HAP-1 (cell line): ENCODE measurements at places on chromosomes 1 and 21.

- no peak for DNase-seq
Observed at GRCh38 chr1:71834601-71835441, 447.5 kb downstream of the NEGR1 start.

DNA sequence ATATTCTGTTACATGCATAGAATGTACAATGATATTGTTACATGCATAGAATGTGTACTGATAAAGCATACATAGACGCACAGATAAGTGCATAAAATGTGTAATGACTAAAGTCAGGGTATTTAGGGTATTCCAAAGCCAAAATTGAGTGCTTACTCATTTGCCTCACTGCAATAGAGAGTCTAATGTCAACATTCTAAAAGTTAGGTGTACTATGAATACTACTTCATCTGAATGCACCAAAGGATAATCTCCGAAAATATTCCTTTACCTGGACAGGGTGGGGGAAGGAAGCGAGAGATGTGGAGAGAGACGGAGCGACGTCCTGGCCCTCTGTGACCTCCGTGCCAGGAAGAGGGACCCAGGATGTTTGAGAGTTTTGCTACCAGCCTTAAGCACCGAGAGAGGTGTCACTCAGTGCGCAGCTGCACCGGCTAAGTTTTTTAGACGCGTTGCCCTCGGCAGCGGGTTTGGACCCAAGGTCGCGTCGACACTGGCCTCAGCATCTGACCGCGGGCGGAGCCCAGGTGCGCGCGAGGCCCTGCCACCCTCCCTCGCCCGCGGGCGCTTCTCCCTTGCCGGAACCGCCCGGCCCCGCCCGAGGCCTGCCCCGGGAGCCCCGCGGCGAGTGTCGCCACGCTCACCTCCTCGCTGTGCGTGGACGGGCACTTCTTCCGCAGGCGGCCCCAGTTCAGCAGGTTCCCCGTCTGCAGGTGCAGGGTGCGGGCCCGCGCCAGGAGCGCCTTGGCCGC lies 660 bp downstream of the GCLM start:
- peak; percentile 32 for DNase-seq

GRCh38 chr1:111253876-111254275 lies 26.4 kb downstream of the CHI3L2 start:
- DNase-seq = no peak

DNA sequence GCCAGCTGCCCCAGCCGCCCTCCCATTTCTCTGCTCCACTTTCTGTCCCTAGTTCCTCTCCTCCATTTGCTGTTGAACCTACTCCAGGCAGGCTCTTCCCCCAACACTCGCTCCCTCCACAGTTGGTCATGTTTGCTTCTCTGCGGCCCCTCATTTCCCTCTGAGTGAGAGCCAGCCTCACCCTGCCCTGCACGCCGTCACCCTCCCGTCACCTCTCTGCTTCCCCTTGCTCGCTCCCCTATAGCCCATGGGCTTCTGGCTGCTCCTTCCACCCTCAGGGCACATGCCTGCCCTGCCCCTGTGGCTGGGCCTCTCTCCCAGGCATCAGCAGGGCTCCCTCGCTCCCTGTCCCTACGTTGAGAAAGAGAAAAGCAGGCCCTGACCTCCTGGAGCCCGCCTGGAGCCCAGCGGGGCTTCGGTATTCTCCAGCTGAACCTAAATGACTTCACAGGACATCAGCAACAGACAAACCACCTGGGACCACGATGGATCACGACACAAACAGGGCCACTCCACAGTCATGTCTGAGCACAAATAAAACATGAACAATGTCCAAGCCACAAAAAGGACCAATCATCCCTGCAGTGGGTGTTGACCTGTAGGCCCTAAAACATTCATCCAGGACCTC lies 13.3 kb upstream of the THEMIS2 start:
- no peak for DNase-seq

DNA sequence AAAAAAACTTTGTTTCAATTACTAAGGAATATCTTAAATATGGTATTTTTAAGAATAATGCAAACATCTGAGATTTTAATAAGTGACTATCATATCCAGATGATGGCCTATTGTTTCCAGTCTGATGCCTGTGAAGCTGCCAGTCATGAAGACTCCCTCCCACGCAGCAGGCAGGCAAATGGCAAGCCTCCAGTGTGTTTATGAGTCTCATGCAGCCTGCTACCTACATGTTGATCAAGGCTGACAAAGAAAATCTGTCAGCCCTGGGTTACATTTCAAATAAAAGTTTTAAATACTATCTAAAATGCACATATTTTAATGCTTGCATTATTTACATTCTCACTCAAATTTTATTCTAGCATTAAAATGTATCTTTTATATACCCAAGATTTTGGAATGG lies 137.6 kb upstream of the RNPC3 start:
- peak; percentile 21 for DNase-seq

DNA sequence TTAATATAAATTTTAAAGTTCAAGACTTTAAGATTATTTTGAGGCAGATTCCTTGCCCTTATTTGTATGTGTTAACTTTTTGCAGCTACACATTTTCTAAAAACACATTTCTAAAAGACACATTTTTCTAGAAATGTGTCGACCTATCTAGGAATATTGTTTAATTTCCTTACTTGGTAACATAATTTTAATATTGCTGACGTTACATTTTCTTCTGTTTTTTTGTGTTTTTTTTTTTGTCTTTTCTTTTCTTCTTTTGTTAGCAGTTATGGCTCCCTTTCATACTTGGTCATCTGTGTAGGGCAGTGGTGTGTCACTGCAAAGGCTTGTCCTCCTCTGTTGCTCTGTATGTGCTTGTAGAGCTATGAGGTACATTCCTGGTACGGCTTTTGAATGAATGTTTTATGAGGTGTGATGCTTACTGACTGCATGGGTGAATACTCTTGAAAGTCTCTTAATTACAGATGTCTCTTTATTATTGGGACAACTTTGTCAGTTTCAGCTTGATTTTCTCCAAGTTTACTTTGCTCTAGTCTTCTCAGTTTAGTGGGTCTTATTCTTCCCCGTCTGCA lies 30.1 kb downstream of the LRRC8D start:
- DNase-seq = no peak

DNA sequence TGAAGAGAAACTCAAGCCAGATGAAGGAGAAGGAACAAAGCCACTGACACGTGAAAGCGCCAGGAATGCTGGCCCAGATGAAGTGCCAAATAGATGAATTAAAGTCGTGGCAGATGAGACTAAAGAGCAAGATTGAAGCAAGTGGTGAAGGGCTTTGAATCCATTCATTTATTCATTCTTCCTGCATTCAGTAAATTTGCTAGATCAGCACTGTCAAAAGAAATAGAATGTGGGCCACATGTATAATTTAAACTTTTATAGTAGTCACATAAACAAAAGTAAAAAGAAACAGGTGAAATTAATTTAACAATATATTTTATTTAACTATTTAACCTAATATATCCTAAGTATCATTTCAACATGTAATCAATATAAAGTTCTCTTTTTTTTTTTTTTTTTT lies 135.6 kb downstream of the ZZZ3 start:
- no peak for DNase-seq

GRCh38 chr21:22575165-22575584 lies 1577.0 kb downstream of the NCAM2 start:
- DNase-seq = peak; percentile 28

GRCh38 chr21:30996728-30997127 lies 41.5 kb downstream of the KRTAP19-8 start:
- no peak for DNase-seq

DNA sequence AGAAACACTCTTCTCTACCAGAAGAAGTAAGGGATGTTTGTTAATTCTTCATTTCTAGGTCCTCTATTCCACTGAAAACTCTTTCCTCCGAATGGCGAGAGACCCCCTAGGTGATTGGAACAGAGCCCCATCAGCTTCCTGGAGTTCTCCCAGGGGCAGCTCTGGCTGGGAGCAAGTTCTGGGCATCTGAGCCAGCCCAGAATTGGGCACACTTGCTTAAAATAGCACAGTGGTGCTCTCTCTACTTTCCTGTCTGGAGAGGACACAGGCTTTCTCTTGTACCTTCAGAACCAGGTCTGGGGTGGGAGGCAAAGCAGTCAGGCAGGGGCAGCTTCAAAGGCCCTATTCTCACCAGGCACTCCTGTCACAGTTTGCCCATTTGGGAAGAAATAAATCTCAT lies 83.2 kb upstream of the CNTN2 start:
- no peak for DNase-seq

DNA sequence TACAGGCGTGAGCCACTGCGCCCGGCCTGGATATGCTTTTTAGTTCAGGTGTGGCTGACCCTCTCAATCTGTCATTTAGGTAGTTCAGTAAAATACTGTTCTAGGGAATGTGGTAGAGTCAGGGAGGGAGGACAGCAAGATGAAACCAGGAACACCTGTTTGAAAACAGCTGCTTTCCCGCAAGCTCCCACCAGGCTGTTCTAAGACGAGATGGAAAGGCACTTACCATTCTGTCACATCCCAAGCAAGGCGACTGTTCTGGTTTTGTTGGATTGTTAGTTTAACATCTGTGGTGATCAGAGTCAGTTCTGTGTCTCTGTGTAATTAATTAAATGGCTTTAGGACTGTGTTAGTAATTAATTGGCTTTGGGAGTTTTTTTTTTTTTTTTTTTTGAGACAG lies 2.9 kb downstream of the CHAF1B start:
- no peak for DNase-seq

DNA sequence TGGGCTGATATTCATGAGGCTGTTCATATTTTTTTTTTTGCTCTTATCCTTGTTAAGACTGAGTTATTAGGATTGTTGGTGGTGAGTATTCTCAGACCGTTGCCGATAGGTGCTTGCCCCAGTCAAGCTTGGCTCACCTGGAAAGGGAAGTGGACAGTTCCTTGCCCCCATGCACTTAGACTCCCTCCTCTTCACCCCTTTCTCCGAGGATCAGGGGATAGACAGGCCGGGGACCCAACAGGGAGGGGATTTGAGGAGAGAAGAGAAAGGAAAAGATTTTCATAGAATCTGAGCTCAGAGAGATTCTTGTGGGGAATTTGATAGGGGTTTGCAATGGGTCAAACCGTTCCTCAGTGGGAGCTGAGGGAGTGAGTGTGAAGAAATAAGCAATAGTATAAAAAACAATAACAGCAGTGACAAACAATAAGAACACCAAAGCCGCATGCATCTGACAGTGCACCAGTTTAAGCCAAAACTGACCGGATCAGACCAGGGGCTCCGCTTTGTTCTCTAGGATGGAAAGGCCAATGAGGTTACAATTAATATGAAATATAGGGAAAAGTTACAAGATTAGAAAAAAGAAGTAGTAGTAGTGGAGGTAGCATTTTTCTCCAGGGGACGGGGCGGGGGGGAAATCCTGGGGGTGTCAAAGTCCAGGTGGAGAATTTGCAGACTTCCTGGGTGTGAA lies 8.9 kb downstream of the PAX7 start:
- DNase-seq = no peak

DNA sequence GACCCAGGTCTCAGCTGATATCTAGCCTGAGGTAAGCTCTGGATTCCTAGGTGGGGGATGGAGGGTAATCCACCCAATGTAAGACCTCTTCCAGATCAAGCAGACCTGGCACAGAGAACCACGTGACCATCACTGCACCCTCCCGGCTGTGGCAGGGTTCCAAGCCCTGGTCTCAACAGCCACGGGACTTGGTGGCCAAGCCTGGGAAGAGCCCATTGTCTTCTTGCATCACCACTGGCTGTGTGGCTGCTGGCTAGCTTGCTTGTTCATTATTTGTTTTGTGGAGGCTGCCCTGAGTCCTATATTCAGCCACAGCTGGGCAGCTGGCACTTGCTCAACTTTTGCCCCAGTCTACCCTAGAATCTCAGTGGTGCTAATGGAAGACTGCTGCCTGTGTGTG lies 24.1 kb upstream of the NFASC start:
- no peak for DNase-seq

- DNase-seq = no peak
Observed at GRCh38 chr21:26753822-26754221, 91.4 kb downstream of the ADAMTS1 start.

DNA sequence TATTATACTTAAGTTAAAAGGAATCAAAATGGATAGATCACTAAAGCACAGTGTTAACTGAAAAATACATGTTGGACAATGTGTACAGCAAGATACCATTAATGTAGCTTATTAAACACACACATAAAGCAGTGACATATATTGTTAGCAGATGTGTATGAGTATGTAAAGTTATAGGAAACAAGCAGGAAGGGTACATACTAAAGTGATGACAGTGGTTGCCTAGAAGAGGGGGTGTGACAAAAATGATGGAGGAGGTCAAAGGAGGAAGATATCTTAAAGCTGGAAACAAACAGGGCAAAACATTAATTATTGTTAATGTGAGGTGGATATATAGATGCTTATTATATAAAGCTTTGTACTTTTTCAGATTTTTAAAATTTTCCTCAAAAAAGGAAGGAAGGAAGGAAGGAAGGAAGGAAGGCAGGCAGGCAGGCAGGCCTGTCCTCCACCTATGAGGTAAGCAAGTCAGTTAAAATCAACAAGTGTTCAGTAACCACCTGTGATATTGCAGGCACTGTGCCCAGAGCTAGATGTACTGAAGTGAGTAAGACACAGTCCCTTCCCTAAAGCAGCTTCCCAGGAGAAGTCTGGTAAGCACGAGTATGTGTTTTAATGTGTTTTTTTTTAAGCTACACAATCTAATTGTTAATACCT lies 252.9 kb upstream of the NR5A2 start:
- DNase-seq = no peak

DNA sequence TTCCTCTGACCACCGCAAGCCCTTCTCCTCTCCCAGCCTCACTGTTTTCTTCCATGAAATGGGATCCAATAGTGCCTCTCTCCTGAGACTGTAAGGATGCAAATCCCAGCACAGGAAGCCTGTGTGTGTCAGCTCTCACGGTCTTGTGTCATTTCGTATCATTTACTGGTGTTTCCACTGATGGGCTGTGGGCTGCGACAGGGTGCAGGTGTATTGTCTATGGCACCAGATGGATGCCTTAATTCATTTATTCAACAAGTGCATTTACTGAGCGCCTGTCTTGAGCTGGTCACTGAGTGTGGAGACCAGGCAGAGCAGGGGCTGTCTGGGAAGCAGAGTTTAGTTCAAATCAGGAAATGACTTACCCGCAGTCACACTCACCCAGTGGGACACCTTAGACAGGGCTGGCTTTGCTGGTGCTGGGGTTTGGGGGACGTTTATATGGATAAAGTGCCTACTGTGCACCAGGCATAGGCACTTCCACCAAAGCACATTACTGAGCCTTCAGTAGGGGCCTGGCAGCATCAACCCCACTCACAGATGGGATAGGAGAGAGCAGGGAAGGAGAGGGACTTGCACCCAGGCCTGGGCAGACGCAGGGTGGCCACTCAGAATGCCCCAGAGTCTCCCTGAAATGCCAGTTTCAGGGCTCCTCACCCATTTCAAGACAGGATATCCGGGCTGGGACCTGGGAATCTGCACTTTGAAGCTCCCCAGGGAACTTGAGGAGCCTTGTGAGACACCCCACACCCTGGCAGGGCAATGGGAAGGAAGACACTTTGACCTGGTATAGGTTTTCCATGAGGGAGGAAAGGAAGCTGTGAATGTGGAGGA lies 398.9 kb downstream of the MATN1 start:
- DNase-seq = no peak
